CD8-positive, alpha-beta memory T cell (primary cell): ENCODE measurements at places on chromosomes 11 and 22. TPM values are rescaled to one million over a fixed set of nuclear protein-coding genes. Genes with fewer than 3 reads are reported as not detected.

DNA sequence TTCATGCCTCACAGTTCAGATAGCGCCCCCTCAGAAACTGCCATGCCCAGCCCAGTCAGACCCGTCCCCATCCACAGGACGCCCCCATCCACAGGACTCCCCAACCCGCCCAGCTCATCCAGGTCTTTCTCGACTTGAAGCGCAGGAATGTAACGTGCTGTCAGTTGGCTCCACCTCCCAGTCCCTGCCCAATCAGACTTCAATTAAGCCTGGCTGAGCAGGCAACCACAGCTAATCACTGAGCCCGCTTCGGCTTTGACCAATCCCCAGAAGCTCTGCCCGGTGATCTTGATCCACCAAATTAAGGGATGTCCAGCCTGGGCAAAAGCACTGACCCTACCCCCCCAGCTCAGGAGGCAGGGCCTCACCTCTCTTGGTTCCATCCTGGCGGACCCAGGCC, 10.5 kb upstream of the MFNG start:
- no peak for DNase-seq

- no peak for DNase-seq
These were observed 121.9 kb upstream of the PLET1 start for GRCh38 chr11:112382561-112382960.

The TECTA gene
- 0.39 TPM for total RNA-seq

GRCh38 chr11:123082977-123083376, 21.0 kb upstream of the HSPA8 start:
- DNase-seq, result no peak

The CECR2 gene
- not detected for total RNA-seq

DNA sequence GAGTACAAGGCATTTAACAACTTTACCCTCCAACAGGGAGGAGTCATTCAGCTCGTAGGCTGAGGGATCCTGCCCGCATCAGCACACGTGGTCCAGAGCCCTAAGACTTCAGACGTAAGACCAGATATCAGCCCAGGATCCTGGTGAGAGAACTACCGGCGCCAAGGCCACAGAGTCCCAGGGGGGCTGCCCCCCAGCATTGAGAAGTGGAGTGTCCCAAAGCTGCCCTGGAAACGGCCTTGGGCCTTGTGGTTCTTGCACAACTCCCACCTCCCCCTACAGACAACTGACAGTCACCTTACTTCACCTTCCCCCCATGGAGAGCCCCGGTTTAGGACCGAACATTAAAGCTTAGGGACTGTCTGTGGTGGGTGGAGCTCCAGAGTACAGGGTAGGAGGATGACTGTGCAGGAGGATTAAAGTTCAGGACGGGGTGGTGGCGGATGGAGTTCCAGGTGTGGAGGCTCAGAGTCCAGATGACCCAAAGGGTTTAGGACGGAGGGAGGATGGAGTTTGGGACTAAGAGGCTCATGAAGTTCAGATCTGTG, 1.0 kb downstream of the C11orf91 start:
- DNase-seq, result no peak

The MMP26 gene
- not detected for total RNA-seq

The GAL gene
- total RNA-seq, result 2.0 TPM

DNA sequence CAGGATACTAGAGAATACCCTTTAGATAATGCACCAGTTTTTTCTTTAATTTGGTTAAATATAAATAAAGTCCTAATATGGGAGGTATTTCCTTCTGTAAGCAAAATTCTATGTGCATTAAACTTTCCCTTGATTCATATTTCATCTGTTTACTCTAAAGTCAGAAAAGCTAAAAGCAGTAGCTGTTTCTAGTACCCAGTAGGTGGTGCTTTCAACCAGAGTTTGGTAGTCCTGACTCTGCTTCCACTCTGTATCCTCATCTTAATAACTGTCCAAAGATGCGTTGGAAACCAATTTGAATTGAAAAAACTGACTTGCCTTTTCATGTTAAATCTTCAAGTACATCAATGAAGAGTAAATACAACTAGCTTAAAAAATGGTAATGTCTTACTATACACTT, 1065.2 kb downstream of the JRKL start:
- no peak for DNase-seq

GRCh38 chr11:35878741-35879140, 65.1 kb upstream of the LDLRAD3 start:
- DNase-seq, result no peak

The TTC36 gene
- 0.44 TPM for total RNA-seq

The CNGA4 gene
- 0.15 TPM for total RNA-seq

The TRIM64C gene
- not detected for total RNA-seq

The POU2AF2 gene
- total RNA-seq, result not detected

DNA sequence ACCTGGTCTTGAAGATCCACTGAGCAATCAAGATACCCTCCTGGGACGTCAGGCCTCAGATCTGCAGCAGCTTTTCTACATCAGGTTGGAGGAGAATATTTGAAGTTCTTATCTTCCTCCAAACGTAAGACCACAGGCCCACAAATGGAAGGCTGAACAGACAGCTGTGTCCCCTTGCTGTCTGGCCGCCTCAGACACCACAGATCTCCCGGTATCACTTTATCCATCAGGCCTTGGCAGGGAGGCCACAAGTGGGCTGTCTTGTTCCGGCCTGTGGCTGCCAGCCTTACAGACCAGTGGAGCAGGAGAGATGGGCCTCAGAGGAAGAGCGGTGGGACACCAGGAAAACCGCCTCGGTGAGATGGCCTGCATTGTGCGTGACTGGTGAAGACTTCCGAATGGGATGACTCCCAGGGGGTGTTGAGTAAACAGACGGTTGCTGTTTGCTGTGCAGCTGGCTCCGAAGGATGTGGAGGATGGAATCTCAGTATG, 15.9 kb downstream of the UBASH3B start:
- no peak for DNase-seq

DNA sequence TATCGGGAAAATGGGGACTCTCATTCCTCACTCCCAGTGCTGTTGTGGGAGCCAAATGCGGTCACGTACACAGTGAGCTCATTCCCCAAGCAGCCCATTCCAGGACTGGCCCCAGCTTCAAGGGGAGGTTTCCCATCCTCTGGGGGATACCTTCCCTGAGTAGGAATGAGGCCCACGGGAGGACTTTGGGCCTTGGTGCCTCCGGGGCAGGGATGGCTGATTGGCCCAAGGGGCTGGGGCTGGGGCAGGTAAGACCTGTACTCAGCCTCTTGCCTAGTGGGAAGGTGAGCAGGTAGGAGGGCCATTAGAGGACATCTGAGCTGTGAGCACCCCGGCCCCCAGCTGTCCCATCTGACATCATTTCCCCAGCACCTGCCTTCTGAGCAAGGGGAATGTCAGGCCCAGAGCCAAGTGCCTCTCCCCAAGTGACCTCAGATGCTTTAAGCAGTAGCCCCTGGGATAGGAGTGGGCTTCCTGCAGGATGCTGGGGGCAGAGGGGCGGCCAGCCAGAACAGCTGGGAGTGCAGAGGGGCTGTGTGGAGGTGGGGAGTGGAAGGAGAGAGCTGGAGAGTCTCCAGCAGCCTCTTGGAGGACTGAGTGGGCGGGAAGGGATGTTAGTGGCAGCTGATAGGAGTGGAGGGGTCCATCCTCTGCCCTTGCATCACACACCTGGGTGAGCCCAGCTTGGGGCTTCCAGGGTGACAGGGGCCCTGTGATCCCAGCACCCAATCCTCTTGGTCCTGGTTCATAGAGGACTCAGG, 58.4 kb downstream of the CD82 start:
- DNase-seq, result no peak

The GGTLC3 gene
- total RNA-seq, result not detected

GRCh38 chr11:36103933-36104530, 160.2 kb downstream of the LDLRAD3 start:
- DNase-seq, result no peak

The GAS2L1 gene
- 0.61 TPM for total RNA-seq

The LRP4 gene
- total RNA-seq, result 0.35 TPM
